RPMI7951 (cell line): ENCODE measurements at places on chromosomes 6 and 20.
A peak's percentile ranks its signal among the peaks of the same experiment; 100 is the strongest.

DNA sequence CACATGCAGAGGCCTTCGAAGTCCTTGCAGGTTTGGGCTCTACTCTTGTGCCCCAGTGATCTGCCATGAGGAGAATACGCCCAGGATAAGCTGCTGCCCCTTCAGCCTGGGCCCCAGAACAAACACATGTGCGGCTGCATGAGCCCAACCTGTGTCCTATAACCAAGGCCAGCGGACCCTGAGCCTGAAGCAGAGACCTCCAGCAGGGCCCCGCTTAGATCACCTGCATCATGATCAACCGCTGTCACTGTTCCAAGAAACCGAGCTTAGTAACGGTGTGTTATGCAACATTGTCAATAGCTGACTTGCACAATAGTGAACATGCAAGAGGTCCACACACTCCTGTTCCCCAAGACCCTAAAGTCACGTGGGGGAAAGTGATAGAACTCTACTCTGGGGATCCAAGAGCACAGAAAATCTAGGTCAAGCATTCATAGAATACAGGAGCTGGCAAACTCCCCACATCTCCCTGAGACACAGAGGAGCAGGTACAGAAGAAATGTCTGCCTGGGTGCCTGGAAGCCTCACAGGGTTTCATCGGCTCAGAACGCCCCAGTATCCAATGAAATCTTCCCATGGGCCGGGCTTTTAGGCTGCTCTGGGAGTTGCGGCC lies 136.2 kb downstream of the BMP7 start:
- DNase-seq: no peak

- no peak for DNase-seq
Observed at GRCh38 chr6:53353624-53354023, 4.9 kb upstream of the ELOVL5 start.

DNA sequence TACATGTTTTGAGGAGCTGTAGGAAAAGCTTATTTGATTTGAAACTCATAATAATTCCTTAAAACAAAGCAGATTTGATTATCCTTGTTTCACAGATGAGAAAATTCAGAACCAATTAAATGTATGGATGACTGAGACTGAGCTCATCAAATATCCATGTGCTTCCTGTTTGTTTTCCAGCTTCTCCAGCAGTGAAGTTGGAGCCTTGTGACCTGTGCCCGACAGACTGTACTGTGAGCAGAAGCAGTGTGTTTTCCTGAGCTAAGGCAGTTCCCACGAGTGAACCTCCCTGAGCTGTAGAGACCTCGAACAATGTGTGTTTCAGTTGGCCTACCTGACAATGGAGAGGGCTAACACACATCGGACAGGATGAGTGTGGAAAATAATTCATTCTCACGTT lies 599.5 kb upstream of the NRSN1 start:
- no peak for DNase-seq

GRCh38 chr20:63253438-63254231 lies 628 bp downstream of the NKAIN4 start:
- DNase-seq: no peak

GRCh38 chr6:136784910-136785746 lies 7.1 kb downstream of the MAP3K5 start:
- DNase-seq: no peak

DNA sequence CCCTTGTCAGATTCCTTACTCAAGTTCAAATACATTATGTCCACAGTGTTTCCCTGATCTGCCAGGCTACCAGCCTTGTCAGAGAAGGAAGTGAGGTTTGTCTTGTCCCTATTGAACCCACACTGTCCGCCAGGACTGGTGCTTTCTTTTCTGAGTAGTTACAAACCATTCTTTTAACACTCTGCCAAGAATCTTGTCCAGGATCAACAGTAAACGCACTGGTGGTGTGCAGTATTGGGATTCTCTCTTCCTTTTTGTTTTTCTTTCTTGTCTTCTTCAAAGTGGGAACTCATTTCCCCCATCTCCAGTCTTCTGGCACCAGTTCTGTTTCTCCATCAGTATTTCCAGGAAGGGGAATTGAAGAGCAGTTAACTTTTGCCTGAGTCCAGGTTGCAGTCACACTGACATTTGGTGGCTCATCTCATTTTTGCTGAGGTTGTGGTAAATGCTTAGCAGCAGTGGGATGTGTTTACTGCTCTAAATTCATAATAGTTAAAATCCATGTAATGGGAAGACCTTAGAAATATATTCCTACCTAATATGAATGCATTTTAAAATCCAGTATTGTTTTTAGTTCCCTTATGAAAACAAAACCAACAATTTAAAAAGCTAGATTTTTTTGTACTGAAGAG lies 295.3 kb downstream of the PRL start:
- DNase-seq: no peak

DNA sequence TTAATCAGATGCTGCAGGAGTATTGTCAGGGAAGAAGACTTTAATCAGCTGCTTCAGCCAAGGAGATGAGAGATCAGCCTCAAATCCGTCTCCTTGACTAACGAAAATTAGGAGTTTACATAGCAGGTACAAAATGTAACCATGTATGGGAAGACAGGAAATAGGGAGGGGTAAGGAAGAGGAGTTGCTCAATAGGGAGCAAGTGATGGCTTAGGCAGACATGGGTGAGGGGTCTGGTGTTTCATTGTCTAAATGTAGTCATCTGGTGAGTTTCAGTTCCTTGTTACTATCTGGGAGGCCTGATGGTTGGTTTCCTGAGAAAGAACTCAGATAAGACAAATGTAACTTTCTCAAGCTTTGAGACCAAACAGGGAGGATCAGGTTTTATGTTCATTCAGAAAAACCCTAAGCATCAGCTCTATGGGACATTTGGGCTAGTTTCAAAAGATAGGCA lies 217.3 kb upstream of the SULF2 start:
- DNase-seq: no peak

- no peak for DNase-seq
Observed at GRCh38 chr6:89200706-89201215, 16.4 kb downstream of the GABRR1 start.

- DNase-seq: no peak
Observed at GRCh38 chr6:133698272-133698671, 190.6 kb upstream of the TCF21 start.

- DNase-seq: peak; percentile 1
Observed at GRCh38 chr6:24078200-24078599, 47.8 kb upstream of the NRSN1 start.

GRCh38 chr6:145629478-145629877 lies 105.8 kb downstream of the EPM2A start:
- DNase-seq: no peak
